Vagina (tissue), 2 donors: ENCODE measurements at places on chromosomes 4 and X.

- no peak for DNase-seq
These were observed 147.5 kb upstream of the FAM241A start for GRCh38 chr4:111997785-111998184.

- no peak for DNase-seq
These were observed 10.7 kb downstream of the TENT5D start for GRCh38 chrX:80430826-80431504.

GRCh38 chrX:47515941-47516665 lies 33.1 kb upstream of the ZNF41 start:
- DNase-seq, result no peak

- no peak for DNase-seq
These were observed 88.8 kb downstream of the SORCS2 start for GRCh38 chr4:7280926-7281690.

- no peak for DNase-seq
These were observed 35.0 kb downstream of the DCX start for GRCh38 chrX:111376897-111377578.

GRCh38 chr4:70945452-70946055 lies 43.4 kb downstream of the MOB1B start:
- no peak for DNase-seq

- no peak for DNase-seq
These were observed 19.2 kb downstream of the TRIM2 start for GRCh38 chr4:153223427-153223801.

DNA sequence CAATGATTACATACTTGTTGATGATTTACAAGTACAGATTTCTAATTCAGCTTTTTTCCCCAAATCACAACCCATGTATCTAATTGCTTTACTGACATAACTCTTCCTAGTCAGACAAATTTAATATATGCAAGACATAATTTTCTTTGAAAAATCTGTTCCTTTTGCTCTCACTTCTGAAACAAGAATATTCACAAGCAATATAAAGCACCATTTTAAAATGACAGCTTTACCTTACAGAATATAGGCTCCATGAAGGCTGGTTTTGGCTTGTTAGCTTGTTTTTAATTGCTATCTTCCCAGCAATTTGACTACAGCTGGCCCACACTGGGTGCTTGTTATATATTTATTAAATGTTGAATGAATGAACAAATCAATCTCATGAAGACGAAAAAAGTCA lies 24.5 kb downstream of the GPM6A start:
- no peak for DNase-seq

DNA sequence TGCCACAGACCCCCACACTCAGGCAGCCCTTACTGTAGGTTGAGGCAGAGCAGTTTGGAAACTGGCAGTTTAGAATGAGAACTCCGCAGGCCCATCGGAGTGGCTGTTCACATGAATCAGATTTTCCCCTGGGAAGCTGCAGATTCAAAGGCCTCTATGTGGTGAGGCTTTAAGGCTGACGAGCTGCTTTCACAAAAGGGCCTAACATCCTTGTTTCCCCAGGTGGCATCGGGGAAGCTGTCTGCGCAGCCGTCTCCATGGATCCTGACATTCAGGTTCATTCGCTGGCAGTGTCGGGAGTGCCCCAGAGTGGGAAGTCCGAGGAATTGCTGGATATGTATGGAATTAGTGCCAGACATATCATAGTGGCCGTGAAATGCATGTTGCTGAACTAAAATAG lies 33.7 kb downstream of the TKTL1 start:
- DNase-seq, result no peak

GRCh38 chrX:2371026-2371711 lies 129.6 kb downstream of the DHRSX start:
- DNase-seq, result no peak

- DNase-seq, result no peak
These were observed 58.3 kb downstream of the PAQR3 start for GRCh38 chr4:78880874-78881492.

GRCh38 chrX:115898382-115899001 lies 272.1 kb upstream of the AGTR2 start:
- DNase-seq, result no peak

GRCh38 chrX:6227453-6227835 lies 1.2 kb downstream of the NLGN4X start:
- no peak for DNase-seq

DNA sequence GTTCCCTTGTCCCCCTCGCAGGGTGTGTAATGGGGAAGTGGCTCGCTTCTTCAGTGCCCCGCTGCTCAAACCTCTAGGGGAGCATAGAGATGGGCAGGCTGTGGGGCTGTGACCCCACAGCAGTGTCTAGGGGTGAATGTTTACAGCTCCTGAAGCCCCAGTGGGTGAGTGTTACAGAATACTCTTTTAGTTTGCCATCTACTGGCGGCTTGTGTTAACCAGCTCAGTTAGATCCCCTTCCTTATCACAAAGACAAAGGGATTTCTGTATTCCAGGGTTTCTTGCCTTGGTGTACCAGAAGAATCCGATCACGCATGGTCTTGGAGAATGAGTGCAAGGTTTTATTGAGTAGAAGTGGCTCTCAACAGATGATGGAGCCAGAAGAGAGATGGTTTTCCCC lies 108.1 kb upstream of the IQCM start:
- DNase-seq, result no peak

- DNase-seq, result no peak
These were observed 60.9 kb downstream of the C4orf51 start for GRCh38 chr4:145740806-145741205.

- no peak for DNase-seq
These were observed 73.3 kb downstream of the LIMCH1 start for GRCh38 chr4:41611124-41611838.

- no peak for DNase-seq
These were observed 43.9 kb upstream of the PDLIM5 start for GRCh38 chr4:94407846-94408245.

GRCh38 chr4:187972135-187972534 lies 23.4 kb upstream of the ZFP42 start:
- no peak for DNase-seq

DNA sequence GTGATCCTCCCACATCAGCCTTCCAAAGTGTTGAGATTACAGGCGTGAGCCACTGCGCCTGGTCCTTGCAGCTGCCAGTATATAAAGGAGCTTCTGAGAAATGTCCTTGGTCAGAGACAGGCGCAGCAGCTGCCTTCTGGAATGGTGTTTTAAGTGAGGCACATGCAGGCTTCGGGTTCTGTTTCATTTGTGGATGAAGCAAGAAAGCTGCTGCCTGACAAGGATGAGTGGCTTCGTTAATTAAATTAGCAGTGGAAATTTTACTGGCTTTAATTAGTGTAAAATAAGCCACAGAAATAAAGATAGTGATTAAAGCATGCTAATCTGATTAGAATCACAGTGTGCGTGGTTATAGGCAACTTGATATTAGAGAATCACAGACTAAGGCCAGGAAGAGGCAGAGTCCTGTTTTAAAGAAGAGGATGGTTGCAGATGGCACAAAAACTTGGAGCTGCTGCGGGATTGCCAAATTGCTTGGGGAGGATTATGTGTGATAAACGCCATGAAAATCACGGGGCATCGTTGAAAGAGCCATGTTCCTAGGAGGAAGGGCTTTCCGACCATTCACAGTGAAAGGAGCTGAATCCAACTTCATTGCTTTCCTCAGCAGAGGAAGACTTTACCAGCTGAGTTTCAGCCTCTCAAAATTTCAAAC lies 348.4 kb upstream of the FAT1 start:
- DNase-seq, result no peak

GRCh38 chr4:56704089-56704871 lies 23.2 kb upstream of the HOPX start:
- no peak for DNase-seq

GRCh38 chrX:10756441-10756840 lies 136.1 kb upstream of the MID1 start:
- DNase-seq, result no peak

DNA sequence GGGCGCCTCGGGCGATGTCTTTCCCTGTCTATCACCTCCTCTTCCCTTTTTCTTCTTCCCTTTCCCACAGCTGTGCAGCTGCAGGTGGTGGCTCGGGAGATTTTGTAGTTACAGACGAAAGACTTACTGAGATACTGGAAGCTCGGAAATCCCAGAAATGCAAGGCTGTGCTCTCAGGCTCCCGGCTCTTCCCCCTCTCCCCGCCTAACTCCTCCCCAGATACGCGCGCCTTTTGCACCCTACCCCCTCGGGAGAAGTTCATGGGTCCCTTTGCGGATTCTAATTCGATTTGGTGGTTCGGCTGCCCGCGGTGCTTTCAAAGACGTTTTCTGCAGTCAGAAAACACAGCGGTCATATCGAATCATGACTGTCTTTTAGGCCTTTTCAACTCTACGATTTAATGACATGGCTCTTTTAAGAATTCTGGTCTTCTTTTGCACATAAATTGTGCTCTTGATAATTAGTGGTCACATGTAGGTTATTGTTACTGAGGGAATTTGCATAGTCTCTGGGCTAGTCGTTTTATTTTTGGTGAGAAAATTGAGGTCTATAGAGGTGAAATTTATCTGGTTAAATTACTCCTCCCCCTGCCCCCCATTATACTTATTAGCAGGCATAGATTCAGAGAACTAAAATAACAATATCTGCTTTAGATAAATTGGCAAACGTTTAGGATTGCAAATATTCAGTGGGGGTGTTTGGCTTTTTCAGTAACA lies 1.6 kb downstream of the SEPTIN11 start:
- DNase-seq, result no peak

GRCh38 chr4:77201857-77202256 lies 44.9 kb downstream of the CCNG2 start:
- DNase-seq, result no peak

DNA sequence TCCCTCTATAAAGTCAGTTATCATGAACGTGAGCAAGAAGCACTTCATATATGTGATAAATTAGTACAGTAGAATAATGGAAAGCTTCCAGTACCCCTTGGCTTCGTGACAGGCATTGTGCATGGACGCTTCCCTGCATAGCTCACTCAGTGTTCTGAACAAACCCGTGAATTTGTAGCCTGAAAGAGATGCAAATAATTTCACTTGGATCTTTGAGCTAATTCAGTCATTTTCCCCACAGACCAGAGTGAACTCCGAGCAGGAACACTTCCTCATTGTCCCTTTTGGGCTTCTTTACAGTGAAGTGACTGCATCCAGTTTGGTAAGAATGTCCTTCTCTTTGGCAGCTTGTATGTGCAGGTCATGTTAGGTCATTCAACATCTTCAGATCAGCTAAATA lies 50.1 kb downstream of the ADD1 start:
- DNase-seq, result no peak

GRCh38 chrX:109958266-109958665 lies 44.6 kb upstream of the TMEM164 start:
- DNase-seq, result no peak

- DNase-seq, result no peak
These were observed 42.7 kb upstream of the CITED1 start for GRCh38 chrX:72348247-72348979.

GRCh38 chrX:103361798-103362197 lies 5.5 kb downstream of the TCEAL9 start:
- DNase-seq, result no peak

DNA sequence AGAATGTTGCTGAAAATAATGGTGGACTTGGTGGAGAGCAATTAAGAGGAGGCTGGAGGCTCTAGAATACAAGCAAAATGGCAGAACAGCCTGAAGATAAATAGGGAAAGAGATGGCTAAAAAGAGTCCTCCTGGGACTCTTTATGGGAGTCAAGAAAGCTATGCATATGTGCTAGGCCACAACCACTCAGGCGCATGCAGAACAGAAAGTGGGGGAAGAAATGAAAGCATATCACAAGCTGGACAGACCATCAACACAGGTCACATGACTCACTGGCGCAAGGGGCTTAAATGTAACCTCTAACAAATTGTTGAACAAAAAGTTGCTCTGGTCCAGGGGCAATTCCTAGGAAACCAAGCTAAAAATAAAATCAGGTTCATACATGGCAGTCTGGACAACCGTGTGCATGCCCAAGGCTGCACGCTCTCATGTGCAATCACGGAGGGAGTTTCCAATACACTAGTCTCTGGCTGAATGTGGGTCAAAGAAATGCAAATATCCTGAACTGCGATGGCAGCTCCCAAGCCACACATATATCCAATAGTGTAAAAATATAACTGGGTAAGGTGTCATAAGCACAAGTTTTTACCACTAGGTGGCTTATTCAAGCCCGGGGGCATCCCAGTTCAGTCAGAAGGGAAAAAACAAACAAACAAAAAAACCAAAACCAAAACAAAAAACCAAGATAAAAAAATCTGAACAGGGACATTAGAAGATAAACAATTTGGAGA lies 45.4 kb downstream of the ZNF711 start:
- DNase-seq, result no peak

- no peak for DNase-seq
These were observed 54.7 kb downstream of the TMEM131L start for GRCh38 chr4:153520801-153521329.

DNA sequence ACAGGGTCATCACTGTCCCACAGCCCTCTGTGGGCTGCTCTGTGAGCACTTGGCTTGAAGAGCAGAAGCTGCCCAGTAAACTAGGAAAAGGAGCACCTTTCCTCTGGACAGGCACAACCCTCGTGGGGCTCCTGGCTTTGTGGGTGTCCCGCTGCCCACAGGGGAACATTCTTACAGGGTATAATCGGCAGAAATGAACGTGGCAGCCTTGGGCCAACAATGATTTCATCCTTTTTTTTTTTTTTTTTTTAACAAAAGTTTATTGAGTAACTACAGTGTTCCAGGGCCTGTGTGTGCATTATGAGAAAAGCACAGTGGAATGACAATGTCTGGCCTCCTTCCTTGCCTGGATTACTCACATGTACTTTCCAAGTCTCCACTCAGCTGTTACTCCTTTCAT lies 197.2 kb downstream of the PDGFC start:
- no peak for DNase-seq
